ENCODE measurements at places on chromosomes 16 and 17.

DNA sequence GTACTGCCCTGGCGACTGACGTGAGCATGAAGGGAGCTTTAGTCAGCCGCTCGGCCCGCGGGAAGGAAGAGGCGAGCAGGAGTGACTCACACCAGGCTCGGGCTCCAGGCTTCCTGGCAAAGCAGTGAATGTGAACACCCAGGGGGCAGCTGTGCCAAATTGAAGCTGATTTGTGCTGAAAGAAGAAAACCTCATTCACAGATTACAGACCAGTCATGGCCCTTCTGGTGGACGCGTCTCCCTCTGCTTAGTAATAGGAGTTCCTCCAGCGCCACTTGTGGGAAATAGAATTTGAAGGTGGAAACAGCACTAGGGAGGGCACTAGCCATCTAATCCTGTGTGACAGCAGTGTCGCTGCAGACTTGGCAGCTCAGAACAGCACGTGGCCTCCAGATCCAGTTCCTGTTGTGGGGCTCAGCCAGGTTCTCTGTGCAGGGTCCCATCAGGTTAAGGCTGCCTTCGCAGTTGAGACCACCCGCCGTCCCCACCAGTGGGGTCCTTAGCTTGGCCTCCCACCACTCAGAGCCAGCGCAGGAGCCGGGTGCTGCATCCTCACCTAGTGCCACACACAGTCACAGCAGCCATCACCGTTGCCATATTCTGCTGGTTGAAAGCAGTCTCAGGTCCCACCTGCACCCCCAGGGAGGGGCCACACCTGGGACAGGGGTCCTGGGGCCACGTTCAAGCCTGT, 164.5 kb upstream of the CHMP6 start:
- DNase-seq, result peak; percentile 98

- DNase-seq, result peak; percentile 20
Measured at GRCh38 chr16:22614271-22614947, 103.7 kb downstream of the NPIPB5 start.

GRCh38 chr16:87056083-87056482, 261.1 kb downstream of the C16orf95 start:
- peak; percentile 47 for DNase-seq

GRCh38 chr17:82492643-82493225, 26.8 kb upstream of the FOXK2 start:
- peak; percentile 57 for DNase-seq

GRCh38 chr17:57090560-57091185, 5.6 kb downstream of the AKAP1 start:
- no peak for DNase-seq

GRCh38 chr16:1201444-1201843, 23.6 kb downstream of the TPSG1 start:
- DNase-seq, result no peak

- no peak for DNase-seq
Measured at GRCh38 chr16:2048116-2048543, 345 bp downstream of the TSC2 start.

DNA sequence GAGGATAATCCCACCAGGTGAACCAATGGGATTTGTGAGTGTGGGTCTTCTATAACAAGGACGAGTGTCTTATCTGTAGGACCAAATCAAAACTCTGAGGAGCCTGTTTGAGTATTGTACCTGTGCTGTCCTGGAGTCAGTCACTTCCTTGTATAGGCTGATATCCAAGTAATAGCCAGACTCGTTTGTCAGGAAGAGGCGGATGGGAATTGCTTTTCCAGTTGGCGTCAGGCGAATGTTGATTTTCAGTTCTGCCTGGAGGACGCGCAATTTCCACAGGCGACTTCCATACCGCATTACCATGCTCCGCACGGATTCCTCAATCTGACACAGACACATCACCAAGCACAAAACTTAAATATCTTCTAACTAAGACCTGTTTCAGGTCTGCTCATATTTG, 187.6 kb upstream of the C17orf78 start:
- DNase-seq, result no peak

DNA sequence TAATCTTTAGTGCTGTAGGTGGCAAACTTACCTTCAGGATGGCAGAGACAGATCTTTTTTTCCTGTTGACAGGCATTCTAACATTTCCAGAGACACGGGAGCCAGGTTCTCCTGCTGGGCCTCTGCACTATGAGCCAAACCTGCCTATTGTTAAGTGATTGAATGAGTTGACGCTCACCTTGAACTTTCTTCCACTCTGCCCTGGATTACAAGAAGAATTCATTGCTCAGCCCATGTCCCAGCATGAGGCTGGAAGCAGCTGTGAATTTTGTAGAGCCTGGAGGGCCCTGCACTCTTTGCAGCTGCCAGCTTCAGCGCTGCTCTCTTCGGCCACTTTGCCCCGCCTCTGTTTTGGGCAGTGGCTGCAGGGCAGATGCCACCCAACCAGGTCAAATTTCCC, 9.4 kb upstream of the SLC7A5 start:
- no peak for DNase-seq

DNA sequence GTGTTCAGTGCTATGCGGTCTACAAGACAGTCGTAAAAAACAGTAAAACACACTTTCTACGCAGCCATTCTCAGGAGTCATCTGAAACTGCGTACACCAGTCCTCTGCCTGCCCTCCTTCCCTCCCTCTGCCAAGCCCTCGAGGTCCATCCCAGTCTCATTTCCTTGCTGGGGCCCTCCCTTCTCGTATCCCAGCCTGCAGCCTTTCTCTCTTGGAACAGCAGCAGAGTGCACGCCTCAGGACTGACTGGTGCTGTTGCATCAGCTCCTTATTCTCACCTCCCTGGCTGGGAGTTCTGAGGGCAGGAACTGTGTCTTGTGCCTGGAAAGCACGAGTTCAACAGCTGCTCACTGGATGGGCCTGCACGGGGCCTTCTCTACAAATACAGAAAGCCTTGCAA, 12.5 kb downstream of the FAHD1 start:
- no peak for DNase-seq

DNA sequence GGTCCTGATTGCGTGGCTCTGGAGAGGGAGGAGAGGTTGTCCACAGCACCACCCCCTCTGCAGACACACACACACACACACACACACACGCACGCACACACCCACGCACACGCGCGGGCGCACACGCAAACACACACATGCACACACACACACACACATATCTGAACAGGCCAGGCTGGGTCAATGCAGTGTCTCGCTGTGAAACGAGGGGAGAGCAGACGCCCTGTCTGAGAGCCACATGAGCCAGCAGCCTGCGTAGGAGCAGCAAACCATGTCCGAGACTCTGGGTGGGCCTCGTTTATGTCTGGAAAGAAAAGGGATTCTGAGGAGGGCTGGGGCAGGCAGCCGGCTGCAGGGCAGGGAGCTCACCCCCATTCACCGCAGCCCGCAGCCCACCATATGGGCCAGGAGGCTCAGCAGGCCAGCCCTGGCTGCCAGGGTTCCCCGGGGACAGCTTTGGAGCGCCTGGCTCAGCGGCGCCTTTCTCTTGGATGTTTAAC, 93.3 kb upstream of the TNRC6C start:
- no peak for DNase-seq

GRCh38 chr16:63596716-63597115, 1525.1 kb downstream of the CDH11 start:
- DNase-seq, result no peak

DNA sequence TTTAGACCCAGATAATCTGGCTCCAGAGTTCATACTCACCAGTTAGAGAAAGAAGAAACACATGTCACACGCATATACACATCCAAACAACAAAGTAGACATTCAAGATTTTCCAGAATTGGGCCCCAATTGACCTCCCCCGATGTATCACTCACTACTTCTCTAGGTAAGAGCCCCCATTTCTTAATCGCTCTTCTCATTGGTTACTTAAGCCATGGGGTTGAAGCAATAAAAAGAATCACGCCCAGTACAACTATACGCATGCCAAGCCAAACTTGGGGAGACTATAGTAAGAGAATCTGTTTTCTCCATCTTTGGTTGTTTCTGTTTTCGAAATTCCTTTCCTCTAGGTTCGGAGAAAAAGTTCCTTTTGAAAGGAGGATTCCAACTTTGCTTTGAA, 565 bp downstream of the DDX52 start:
- peak; percentile 50 for DNase-seq

DNA sequence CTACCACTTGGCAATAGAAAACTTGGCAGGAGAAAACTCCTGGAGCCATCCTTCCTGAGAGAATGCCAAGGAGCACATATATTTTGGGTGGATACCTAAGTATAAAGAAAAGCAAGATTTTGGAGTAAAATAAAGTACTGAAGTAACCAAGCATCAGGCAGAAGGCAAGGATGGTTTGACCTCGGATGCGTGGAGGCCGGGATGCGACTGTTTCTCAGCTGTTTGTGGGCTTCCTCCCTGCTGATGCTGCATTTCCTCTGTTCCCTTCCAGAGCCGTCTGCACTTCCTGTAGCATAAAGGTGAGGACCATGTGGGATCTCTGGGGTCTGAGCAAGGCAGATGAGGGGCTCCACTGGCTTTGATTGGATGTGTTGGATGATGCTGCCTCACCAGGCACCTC, 5.5 kb upstream of the TCF25 start:
- no peak for DNase-seq

DNA sequence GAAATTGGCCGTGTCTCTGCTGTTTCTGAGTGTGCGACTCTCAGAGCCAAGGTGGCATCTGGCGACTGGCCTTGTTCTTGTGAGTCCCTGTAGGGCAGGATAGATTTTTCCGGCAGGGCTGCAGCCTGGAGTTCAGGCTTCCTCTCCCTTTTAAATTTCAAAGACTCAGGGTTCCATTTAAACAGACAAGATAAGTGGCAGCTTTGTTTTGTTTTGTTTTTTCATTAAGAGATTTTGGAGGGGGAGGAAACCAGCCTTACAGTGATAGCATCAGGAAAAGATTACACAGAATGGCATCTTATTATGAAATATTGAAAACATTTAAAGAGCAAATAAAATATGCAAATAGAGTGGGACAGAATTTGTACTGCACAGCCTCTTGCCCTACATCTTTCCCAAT, 151.3 kb downstream of the RPTOR start:
- DNase-seq, result no peak

DNA sequence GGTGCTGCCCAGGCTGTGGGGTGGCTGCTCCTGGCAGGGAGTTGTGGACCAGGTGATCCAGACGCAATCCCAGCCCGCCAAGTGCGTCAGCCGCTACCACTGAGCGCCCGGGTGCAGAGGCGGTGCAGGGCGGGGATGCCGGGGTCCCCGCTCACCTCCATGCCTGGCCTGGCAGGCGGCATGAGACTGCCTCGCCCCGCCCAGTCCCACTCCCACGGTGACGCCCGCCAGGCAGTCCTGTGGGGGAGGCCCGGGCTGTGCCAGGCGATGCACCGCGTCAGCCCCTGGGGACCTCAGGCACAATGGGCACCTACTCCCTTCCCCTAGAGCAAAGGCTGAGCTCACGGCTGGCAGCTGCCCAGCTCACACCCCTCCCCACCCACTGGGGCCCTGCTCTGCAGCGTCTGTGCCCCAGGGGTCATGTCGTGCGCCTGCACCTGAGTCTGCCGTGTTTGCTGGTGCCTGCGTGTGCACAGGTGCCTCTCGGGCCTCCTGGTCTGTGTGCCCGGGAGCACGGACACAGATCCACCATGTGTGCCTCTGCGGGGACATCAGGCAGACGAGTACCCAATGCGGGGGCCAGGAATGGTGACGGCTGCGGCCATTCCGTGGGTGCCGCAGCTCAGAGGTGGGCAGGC, 5.3 kb downstream of the RPUSD1 start:
- DNase-seq, result no peak

GRCh38 chr16:67845291-67846062, 1.3 kb upstream of the NUTF2 start:
- DNase-seq, result no peak

GRCh38 chr17:6558932-6559752, 2.8 kb upstream of the PITPNM3 start:
- DNase-seq, result no peak

DNA sequence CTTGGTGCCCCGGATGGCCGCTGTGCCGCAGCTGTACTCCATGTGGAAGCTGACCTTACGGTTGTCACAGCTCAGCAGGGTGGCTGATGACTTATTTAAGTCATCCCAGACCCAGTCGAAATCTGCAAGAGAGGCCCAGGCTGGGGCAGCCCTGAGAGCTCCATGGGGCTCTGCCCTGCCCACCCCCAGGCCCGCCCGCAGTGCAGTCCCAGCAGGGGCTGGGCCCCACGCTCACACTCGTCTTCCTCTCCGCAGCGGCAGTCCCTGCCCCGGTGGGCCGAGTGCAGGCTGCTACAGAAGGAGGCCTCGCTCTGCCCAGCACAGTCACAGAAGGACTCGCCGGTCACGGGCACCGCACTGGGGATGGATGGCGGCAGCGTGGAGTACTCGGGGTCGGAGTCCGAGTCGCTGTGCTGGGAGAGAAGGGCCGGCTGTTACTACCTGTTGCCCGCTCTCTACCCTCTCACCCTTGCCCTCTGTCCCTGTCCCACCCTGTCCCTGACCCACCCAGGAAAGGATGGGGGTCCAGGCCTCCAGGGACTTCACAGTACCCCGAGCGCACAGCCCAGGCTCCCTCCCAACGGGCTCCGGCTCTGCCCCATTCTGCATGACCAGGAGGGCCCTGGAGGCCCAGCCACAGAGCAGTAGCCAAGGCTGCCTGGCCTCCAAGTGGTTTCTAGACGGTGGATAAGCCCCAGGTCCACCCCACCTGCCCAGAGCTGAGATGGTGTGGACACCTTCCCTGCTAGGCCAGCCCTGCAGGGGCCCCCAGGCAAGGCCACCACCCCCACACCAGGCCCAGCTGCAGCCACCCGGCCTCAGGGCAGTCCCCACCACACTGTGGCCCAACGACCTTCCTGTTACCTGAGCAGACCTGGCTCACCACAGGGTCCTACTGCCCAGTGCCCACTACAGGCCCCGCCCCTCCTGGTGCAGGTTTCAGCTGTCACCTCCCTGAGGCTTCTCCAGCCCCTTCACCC, 3.9 kb downstream of the SPSB3 start:
- peak; percentile 43 for DNase-seq

DNA sequence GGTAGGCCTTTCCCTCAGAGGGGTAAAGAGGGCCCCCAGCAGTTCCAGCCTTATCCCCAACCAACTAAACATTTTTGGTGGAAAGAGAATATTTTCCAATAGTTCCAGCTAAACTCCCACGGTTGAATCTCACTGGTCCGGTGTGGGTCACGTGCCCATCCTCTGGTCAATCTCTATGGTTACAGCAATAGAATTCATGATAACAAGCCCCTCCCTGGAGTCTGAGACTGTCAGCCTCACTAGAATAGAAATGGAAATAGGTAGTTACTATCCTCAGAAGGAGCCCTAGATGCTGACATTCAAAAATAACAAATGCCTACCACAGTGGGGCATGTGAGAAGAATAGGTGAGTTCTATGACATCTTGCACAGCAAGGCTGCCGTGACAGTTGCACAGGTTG, 37.5 kb upstream of the LITAF start:
- DNase-seq, result no peak

GRCh38 chr16:78416400-78416799, 316.9 kb downstream of the WWOX start:
- DNase-seq, result no peak

- peak; percentile 70 for DNase-seq
Measured at GRCh38 chr17:30520436-30520835, 43.2 kb downstream of the GOSR1 start.

DNA sequence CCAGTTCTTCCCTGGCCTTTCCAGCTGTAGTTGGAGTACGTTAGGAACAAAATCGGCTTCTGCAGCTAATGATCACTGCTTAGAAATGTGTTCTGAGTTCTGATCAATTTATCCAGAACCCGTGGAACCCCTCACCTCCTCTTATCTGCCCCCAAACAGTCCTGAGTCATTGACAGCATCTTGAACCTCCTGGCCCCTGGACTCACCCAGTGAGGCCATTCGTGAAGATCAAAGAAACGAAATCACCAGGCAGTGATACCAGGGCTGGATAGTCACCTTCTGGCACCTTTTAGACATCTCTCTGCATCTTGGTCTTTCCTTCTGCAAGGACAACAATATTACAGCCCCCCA, 17.0 kb upstream of the EXOC7 start:
- no peak for DNase-seq

GRCh38 chr17:70552230-70552981, 383.1 kb downstream of the KCNJ2 start:
- DNase-seq, result peak; percentile 70
